ENCODE measurements at places on chromosomes 16 and 17. TPM values are rescaled to one million over a fixed set of nuclear protein-coding genes. Genes with fewer than 3 reads are reported as not detected.

DNA sequence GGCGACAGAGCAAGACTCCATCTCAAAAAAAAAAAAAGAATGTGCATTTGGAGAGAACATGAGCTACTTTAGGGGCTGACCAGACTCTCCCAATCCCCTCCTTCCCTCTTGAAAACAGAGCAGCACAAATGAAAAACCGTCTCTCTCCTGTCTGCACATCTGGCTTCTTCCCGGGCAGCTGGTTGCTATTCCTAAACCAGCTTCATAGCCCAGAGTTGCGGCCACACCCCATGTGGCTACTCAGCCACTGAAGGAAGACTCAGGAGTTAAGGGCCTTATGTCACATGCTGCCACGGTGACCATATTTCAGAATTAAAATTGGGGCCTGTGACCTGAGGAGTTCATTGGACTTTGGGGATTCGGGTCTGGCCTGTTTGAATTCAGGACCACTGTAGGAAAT is 48.3 kb downstream of the KATNIP start:
- DNase-seq, result no peak

GRCh38 chr16:30664616-30665109 is 6.4 kb downstream of the FBRS start:
- DNase-seq, result no peak

UMOD gene
- total RNA-seq, result not detected

DNA sequence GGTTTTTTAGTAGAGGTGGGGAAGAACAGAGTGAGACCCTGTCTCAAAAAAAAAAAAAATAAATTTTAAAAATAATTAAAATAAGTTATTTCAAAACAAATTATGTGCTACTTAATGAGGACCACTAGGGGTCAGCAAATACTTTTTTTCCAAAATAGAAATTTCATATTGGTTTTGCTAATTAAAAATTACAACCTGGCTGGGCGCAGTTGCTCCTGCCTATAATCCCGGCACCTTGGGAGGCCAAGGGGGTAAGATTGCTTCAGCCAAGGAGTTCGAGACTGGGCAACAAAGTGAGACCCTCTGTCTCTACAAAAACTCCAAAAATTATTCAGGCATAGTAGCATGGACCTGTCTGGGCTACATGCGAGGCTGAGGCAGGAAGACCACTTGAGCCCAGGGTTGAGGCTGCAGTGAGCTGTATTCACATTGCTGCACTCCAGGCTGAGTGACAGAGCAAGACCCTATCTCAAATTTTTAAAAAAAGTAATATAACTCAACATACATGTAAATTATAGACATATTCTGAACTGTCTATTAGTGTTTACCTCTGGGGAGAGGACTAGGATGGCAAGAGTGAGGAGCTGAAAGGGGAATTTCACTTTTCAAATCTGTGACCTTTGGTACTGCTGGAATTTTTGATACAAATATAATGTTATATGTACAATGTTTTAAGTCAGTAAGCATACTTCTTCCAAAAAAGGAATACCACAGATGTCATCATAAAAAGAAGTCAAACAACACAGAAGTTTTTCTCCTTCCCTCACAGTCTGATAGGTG is 8.1 kb downstream of the MEIOB start:
- DNase-seq, result no peak

TP53TG3B gene
- not detected for total RNA-seq

DNA sequence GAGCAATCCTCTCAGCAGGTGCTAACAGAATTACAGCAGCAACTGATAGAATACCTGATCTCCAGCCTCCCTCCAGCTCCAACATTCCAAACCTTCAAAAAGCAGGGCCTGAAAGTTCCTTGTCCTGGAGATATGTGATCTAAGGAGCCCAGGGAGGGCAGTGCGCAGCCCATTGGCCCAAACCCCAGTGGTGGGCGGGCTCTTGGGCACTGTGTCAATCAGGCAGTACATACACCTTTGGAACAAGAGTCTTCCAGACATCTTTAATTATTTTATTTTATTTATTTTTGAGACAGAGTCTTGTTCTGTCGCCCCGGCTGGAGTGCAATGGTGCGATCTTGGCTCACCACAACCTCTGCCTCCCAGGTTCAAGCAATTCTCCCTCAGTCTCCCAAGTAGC is 24.2 kb downstream of the SLC12A3 start:
- DNase-seq, result no peak

HSD11B2 gene
- 0.53 TPM for total RNA-seq

- no peak for DNase-seq
These were observed 5.5 kb downstream of the PPP1R9B start for GRCh38 chr17:50144845-50145531.

DNA sequence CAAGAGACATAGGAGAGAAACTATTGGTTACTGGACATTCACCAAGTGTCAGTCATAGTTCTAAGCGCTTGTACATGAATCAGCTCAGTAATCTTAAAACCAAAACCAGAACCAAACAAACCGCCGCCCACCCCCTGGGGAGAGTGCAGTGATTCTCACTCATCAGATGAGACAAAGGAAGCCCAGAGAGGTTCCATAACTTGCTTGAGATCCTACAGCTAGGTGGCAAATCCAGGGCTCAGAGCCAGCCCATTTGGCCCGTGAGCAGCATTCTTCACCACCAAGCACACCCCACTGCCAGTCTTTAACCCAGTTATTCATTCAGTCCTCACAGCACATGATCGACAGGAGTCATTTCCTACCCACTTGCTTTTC is 37.2 kb upstream of the RGS9 start:
- DNase-seq, result peak; percentile 74

COX10 gene
- total RNA-seq, result 8.7 TPM

DNA sequence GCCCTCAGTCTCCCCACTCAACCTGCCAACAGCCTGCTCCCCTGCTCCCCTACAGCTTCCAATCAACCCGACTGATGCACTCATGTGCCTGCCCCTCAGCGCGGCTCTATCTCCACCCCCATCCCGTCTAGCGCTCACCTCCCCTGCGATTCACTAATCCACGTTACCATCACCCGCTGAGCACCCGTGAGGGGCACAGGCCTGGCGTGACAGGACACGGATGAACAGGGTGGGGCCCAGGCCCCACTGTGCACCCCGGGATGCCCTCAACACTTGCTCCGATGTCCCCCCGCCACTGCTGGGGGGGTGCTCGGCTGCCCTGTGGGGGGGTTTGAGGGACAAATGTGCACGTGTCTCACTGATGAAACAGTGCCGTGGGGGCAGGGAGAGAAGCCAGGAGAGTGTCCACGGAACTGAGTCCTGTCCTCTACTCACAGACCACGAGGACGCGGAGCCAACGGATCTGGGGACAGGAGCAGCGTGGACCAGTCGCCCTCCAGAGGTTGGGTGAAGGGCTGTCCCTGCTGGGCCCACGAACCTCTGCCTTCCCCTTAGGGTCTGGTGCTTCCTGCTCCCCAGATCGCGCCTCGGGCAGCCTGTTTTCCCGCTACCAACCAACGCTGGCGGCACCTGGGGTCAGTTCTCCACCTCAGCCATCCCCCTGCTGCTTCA is 66.7 kb downstream of the RPH3AL start:
- DNase-seq, result peak; percentile 50

- no peak for DNase-seq
These were observed 21.8 kb downstream of the MYH3 start for GRCh38 chr17:10635290-10635689.

- DNase-seq, result no peak
These were observed 450.6 kb upstream of the PSMD7 start for GRCh38 chr16:73846007-73846330.

DNA sequence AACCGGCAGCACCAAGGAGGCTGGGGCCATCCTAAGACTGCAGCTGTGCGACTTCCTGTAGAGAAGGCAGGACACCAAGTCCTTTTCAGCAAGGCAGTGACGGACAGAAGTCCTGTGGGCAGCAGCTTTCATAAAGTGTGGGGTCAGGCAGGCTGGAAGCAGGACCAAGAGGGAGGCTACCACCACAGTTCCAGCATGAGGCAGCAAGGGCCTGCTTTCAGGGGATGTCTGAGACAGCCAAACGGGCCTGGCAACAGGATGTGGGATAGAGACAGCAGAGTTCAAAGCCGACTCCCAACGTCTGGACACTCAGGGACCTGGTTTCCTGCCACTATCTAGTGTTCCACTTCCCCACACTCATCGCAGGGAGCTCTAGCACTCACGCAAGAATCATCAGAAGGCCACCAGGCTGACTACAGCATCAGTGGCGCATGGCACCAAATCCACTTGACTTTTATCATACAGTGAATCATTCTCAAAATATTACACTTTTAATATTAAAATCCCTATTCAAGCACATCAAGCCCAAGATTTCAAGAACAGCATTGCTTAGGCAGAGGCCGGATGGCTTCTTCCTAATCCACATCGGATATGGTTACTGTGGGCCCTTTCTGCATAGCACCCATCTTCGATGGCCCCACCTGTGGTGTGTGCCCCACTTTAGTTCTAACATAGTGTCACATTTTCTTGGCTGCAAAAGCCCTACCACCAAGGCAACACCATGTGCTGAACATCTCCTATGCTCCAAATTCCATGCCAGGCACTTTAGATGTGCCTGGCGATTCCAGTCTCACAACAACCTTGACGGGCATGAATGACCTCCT is 5.2 kb downstream of the USP7 start:
- DNase-seq, result no peak

DNA sequence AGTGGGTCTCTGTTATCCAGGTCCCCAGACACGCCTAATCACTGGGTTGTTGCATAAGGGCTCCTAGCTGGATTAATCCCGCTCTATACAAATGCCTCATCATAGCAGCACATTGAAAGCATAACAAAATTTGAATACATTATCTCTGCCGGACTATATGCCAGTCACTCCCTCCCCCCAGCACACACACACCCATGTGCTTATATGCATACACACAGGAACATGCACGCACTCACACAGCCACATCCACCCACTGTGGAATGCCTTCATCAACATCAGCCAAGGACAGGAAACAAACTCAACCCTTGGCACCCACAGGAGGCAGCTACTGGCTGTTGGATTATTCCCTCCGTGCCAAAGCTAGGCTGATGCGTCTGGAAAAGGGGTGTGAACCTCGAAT is 3.5 kb upstream of the CDH13 start:
- no peak for DNase-seq

TEN1 gene
- total RNA-seq, result 8.1 TPM

- DNase-seq, result no peak
These were observed 10.4 kb downstream of the TAF1C start for GRCh38 chr16:84176192-84177053.

ITGB3 gene
- 30.2 TPM for total RNA-seq

GAS2L2 gene
- total RNA-seq, result 0.13 TPM

DNA sequence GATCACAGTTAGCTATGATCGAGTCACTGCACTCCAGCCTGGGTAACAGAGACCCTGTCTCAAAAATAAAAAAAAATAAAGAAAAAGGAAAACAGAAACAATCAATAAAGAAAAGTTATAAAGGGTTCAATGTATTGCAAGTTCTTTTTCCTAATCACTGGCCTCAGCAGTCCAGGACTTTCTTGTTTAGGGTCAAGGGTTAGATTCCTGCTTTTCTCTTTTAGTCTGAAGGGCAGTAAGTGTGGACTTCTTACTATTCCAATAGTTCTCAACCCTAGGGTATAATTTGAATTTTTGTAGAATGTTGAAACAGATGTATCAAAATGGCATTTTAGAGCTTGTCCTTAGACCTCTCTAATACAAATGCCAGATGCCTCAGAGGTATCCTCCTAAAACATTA is 27.3 kb downstream of the SMYD4 start:
- DNase-seq, result no peak

DNA sequence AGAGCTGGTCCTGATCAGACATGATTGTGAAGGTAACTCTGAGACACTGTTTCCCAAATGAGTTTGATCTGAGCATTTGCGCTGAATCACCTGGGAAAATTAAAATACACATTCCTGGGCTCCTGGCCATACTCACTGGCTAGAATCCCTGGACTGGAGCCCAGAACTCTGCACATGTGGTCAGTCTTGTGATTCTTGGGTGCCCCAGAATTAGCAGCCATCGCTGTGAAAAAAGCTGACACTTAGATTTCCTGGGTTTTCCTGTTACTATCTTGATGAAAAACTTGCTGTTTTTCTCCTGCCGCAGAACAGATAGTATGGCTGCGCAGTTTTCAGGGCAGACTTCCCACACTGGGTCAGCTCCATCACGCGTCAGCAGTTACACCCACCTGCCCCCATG is 24.6 kb downstream of the NECAB2 start:
- DNase-seq, result no peak

DNA sequence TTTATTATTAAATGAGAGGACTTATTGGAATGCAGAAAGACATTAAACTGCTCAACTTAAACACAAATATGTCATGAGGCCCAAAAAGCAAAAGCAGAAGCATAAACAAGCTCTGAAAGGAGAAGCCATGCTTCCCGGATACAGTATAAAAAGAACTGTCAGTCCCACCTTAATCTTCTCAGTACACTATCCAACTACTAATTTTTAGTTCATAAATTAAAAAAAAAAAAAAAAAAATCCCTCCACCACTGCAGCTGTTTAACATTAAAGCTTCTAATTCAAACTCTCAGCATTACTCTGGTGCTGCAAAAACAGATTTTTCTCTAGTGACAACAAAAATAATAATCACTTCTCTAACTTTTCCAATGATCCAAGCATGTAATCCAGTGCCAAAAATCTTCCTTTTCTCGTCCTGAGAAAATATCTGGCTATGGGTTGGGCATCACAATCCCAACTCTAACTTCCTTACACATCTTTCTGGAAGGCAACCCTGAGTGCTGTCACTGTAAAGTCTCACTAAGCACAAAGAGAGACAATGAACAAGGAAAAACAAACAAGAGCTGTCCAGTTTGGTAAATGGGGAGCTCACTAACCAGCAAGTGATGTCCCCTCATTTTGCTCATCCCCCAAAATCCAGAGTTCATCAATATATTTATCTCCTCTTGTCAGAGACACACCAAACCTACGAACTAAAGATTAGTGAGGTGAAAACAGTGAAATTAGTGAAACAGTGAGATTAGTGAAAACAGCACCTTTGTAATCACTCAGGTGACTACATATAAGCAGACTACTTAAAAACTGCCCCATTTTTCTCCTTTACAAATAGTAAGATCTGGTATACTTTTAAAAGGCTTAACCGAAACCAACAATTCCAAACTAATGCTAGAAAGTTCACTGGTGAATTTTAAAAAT is 5.5 kb downstream of the USP32 start:
- no peak for DNase-seq

GRCh38 chr16:57999971-58000705 is at the start of gene ZNF319:
Gene ZNF319 (minus strand): TSS chr16:58000672. CDS start chr16:57998265, 2,407 bp downstream.
- DNase-seq, result no peak

DNA sequence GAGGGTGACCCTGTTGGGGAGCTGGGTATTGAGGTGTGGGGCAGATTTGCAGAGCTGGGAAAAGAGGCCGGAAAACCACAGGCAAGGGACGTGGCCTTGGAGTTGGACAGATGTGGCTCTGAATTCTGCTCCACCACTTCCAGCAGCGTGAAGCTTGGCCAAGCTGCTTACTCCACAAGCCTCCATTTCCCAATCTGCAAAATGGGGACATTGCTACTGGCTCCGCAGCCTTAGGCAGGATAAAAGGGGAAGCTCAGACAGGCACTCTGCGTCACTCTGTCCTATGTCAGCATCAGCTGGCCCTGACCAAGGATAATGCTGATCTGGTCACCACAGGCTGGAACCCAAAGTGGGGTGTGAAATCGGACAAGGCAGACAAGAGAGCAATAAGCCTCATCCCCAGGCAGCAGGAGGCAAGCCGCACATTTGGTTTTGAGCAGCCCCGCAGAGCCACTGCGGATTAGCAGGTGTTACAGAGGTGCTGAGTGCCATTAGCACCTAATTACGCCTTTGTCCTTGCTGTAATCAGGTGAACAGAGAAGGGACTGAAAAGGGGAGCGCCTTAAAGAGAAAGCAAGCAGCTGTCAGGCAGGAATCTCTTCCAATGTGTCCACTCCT is 54.8 kb downstream of the SDK2 start:
- DNase-seq, result no peak
